Lung microvascular endothelial cell (primary cell): ENCODE measurements at places on chromosomes 16 and 17. TPM values are rescaled to one million over a fixed set of nuclear protein-coding genes. Genes with fewer than 3 reads are reported as not detected.
A peak's percentile ranks its signal among the peaks of the same experiment; 100 is the strongest.

- DNase-seq = peak; percentile 79
These were observed 24.1 kb downstream of the HMOX2 start for GRCh38 chr16:4500272-4500671.

DNA sequence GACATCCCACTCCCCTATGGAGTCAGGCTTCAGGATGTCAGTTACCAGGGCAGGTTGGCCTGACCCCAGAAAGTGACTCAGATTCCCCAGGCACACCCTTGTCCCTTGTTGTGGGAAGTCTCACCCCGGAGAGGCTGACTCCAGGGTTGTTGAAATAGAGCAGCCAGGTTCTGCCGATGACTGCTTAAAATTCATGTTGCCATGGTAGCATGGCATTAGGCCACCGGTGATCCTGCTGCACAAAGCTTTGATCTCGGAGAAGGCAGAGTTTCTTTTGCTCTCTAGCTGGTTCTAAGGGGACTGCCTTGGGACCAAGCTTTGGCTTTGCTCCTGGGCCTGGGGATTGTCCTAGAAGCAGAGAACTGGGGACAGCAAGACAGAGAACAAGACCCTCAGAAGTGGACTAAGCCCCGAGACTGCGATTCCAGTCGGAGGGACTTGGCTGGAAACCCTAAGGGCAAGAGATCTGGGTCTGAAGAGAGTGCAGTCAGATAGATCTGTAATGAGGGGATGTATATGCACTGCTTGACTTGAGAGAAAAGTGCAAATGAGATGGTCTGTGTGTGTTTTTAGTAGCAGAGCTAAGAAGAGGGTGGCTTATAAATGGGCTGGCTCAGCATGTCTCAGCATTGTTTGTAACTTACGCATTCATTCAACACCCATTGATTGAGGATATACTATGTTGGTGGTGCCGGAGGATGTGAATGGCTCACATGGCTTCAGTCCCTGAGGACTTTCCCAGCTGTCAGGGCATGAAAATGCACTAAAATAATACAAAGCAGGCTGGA lies 106.9 kb downstream of the RGS9 start:
- DNase-seq = peak; percentile 55

DNA sequence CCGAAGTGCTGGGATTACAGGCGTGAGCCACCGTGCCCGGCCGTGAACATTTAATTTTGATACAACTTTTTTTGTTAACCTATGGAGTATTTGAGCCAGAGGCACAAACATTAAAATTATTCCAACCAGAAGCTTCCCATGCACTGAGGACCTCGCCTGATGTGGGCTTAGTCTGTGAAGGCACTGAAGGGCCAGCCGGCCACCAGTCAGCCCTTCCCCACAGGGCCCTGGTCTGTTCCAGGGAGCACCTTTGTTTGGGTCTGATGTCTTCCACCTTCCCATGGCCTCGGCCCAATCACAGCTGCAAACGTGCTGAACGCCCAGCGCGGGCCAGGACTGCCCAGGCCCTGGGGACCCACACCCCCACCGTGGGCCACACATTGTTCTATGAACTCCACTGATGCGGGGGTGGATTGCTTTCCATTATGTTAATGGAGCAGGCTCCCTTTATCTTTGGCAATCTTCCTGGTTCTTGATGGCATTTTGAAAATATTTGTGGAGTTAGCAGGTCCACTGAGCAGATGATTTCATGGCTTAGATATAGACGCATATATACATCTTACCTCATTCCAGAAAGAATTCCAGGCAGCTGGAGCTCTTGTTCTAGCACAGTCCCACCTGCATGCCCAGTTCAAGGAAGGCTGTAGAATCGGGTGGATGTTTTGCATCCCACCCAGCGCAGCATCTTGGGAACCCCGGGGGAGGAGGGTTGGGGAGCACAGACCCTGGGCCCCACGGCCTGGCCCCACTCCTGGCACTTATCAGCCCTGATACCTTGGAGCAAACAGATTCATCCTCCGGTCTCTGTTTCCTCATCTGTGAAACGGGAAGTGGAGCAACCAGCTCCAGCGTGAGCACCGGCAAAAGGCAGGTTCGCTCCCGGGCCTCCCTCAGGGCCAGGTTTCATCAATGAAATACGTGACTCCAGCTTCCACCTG lies 14.5 kb downstream of the SPIRE2 start:
- DNase-seq = no peak

The CYB5B gene
- total RNA-seq = 48.2 and 52.8 TPM in 2 replicates

The HS3ST3B1 gene
- 0.22 and 1.6 TPM in 2 replicates for total RNA-seq

DNA sequence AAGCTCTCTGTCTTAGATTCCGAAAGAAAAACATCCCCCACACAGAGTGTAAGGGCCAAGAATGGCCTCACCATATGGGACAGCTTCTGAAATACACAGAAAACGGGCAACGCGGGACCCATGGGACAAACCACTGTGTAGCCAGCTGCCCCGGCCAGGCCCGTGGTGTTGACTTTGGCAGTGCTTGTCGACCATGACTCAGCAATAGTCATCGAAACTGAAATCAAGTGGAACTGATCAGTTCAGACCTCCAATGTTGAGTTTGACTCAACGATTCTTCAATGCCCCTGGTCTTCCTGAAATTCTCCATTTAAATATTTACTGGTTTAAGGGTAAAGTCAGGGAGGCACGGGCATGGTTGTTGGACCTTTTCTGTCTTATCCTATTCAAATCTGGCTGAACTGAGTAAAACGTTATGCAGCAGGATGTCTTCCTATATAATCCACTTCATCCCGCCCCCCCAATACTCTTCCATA lies 27.5 kb downstream of the ZFHX3 start:
- peak; percentile 88 for DNase-seq

The CMTM1 gene
- 1.5 and 1.8 TPM in 2 replicates for total RNA-seq

The SGF29 gene
- 5.9 and 9.1 TPM in 2 replicates for total RNA-seq
